Stimulated activated naive B cell treated with anti-CD40 and anti-IgM and Interleukin-4, amounts not matched to agents 10 μg/mL and 1 μg/mL and 100 μg/mL, for 72 hours (primary cell): ENCODE measurements at places on chromosomes 1 and 21.
A peak's percentile ranks its signal among the peaks of the same experiment; 100 is the strongest.

GRCh38 chr21:28283641-28284490, 708.8 kb downstream of the LTN1 start:
- no peaks in the 10 kb centered on the region for H3K36me3 ChIP-seq
- no peak overlapping the region for H3K4me3 ChIP-seq
- H3K27ac ChIP-seq, result no peak overlapping the region
- no peaks in the 10 kb centered on the region for H3K27me3 ChIP-seq

- no peaks in the 10 kb centered on the region for H3K27me3 ChIP-seq
- H3K36me3 ChIP-seq, result no peaks in the 10 kb centered on the region
- no peak for DNase-seq
- no peak overlapping the region for H3K27ac ChIP-seq
- H3K4me3 ChIP-seq, result no peak overlapping the region
Observed at GRCh38 chr1:25517476-25518394, 25.7 kb upstream of the LDLRAP1 start.

- no peaks in the 10 kb centered on the region for H3K36me3 ChIP-seq
- no peaks in the 10 kb centered on the region for H3K27me3 ChIP-seq
- DNase-seq, result no peak
- no peaks in the 10 kb centered on the region for H3K4me1 ChIP-seq
- no peak overlapping the region for H3K4me3 ChIP-seq
Observed at GRCh38 chr1:74690364-74690696, 16.7 kb upstream of the ERICH3 start.

GRCh38 chr1:182175361-182175931, 113.9 kb upstream of the ZNF648 start:
- no peaks in the 10 kb centered on the region for H3K36me3 ChIP-seq
- DNase-seq, result no peak
- H3K4me1 ChIP-seq, result peaks cover 4% of the 10 kb centered on the region
- no peaks in the 10 kb centered on the region for H3K27me3 ChIP-seq
- H3K4me3 ChIP-seq, result no peak overlapping the region

DNA sequence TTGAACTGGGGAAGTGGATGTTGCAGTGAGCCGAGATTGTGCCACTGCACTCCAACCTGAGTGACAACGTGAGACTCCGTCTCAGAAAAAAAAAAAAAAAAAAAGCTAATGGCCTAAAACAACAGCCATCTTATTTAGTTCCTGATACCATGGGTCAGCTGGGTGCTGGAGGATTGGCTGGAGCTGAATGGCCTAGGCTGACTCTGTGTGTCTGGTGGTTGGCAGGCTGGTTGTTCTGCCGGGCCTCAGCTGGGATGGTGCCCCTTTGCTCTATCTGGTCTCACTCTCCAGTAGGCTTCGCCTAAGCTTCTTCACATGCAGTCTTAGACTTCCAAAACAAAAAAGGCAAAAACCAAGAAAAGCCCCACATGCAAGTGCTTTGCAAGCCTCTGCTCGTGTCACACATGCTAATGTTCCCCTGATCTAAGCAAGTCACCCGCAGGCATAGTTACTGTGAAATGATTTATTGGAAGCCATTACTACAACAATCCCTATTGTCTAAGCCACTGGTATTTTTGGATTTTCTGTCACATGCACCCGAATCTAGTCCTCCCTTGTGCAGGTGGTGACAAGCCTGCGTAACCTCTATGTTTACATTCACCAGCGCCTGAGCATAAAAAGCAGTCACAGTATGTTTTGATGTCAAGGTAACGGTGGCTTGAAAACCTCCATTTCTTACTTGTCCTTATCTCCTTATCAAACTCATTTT, 39.6 kb upstream of the KANK4 start:
- no peaks in the 10 kb centered on the region for H3K27me3 ChIP-seq
- H3K27ac ChIP-seq, result no peak overlapping the region
- DNase-seq, result no peak
- no peak overlapping the region for H3K4me3 ChIP-seq
- H3K4me1 ChIP-seq, result peaks cover 5% of the 10 kb centered on the region

DNA sequence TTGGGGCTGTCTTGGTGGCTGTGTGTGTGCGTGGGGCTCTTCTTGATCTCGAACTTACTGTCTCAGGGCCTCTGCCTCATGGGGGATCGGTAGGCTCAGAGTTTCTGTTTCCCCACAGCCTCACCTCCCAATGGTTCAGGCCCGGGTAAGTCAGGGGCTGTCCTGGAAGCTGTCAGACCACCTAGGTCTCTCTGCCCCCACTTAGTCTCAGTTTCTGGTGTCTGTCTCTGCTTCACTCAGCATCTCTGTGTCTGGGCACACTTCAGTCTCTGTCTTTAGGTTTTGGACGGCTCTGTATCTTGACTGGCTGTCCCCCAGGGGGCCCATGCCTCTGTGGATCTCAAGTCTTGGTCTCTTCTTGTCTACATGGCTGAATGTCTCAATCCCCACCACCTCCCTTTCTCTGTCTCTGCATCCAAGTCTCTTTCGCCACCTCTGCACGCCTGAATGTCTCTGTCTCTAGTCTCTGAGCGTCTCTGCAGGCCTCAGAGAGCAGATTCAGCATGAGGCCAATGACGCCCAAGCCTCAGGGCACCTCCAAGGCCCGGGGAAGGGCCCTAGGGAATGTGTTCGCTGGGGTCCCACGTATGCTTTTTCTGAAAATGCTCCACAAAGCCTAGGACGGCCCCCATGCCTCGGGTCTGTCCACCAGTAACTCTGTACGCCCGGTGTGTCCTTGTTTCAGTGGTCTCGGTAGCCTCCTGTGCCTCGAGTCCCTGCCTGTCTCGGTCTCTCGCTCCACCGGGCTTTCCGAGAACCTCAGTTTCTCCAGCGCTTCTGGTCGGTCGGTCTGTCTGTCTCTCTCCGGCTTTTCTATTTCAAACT, 818 bp downstream of the FHL3 start:
- H3K4me1 ChIP-seq, result peaks cover 28% of the 10 kb centered on the region
- H3K4me3 ChIP-seq, result peak overlapping the region; percentile 80
- no peaks in the 10 kb centered on the region for H3K36me3 ChIP-seq
- H3K27ac ChIP-seq, result peak overlapping the region; percentile 49

DNA sequence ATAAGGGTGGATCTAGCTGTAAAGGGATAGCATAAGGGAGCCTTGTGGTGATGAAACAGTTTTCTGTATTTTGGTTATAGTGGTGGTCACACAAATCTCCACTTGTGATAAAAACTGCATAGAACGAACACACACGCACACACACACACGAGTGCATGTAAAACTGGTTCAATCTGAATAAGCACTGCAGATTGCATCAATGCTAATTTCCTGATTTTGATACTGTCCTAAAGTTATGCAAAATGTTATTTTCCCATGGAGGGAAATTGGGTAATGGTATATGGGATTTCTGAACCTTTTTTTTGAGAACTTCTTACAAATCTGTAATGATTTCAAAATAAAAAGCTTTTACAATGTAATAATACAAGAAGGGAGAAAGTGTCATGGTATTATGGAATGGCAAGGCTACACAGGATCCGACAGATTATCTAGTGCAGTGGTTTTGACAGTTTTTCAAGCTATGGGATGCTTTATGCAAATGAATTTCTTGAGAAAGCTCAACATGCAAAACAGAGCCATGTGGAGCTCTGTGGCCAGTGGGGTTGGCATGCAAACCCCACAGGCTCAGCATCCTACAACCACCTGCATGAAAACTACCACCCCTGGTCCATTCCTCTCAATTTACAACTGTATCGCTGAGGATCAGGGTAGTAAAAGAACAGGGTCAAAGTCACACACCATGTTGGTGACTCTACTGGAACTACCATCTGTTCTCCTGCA, 18.8 kb downstream of the SLC41A1 start:
- H3K4me3 ChIP-seq, result peak overlapping the region; percentile 25
- H3K27me3 ChIP-seq, result no peaks in the 10 kb centered on the region
- H3K27ac ChIP-seq, result peak overlapping the region; percentile 70
- H3K4me1 ChIP-seq, result peaks cover 24% of the 10 kb centered on the region
- peaks cover 88% of the 10 kb centered on the region for H3K36me3 ChIP-seq
- no peak for DNase-seq

GRCh38 chr1:177448652-177449357, 278.0 kb downstream of the BRINP2 start:
- no peak overlapping the region for H3K27ac ChIP-seq
- H3K27me3 ChIP-seq, result no peaks in the 10 kb centered on the region
- no peaks in the 10 kb centered on the region for H3K36me3 ChIP-seq
- no peak for DNase-seq
- H3K4me3 ChIP-seq, result no peak overlapping the region

DNA sequence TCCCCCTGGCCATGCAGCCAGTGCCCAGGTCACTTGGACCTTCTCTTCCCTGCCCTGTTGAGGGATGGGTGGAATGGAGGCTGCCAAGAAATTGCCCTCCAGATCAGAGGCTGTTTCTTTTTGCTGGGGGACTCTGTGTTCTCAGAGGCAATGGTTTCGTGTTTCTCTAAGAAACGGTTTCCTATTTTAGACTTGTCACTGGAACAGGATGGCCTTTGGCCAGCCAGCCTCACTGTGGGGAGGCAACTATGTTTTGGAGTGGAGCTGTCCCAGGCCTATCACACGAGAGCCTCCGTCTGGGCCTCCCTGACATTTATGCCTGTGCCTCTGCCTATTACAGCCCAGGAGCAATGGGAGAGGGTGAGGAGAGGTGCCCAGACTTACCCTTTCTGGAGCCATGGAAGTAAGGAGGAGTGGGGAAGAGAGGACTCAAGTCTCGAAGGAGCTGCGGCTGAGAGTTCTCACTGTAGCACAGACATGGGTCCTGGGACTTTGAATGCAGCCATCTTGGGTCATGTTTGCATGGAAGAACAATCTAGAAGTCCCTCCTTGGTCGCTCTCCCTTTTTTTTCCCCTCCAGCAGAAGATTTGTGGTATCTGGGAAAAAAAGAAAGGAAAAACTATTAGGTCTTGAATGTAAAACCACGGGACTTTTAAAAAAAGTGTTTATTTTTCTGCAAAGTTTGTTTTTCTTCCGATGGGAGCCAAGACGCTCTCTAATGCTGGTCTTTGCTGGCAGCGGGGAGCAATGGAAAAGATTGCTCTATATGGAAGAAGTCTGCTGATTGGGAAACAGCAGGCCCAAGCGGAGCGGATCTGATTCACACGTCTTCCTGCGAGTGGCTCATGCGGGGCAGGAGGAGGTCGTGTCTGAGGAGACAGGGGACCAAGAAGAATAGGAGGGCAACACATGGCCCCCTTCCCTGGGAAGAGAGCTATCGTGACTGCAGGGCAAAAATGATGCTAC, 219.2 kb downstream of the FOXD2 start:
- H3K36me3 ChIP-seq, result no peaks in the 10 kb centered on the region
- no peaks in the 10 kb centered on the region for H3K4me1 ChIP-seq
- no peak for DNase-seq
- H3K4me3 ChIP-seq, result no peak overlapping the region
- H3K27me3 ChIP-seq, result peaks cover 22% of the 10 kb centered on the region
- H3K27ac ChIP-seq, result no peak overlapping the region

- DNase-seq, result no peak
- no peaks in the 10 kb centered on the region for H3K27me3 ChIP-seq
- H3K4me1 ChIP-seq, result no peaks in the 10 kb centered on the region
- H3K27ac ChIP-seq, result no peak overlapping the region
Observed at GRCh38 chr1:70714149-70714548, 303.1 kb downstream of the CTH start.

DNA sequence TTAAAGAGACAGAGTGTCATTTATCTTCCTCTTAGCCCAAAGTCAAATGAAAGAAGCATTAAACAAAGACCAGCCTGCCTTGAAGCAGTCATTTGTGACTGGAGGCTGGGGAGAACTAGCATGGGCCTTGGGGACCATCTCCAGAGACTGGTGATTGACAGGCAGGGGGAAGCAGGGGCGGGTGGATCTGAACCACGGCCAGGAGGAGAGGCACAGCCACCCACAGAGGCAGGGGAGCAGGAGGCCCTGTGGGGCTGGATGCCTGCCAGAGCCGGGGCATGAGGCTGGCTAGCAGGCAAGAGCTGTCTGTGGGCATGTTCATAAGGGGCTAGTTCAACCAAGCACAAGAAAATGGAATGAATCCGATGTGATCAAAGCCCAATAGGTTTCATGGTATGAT, 73.9 kb downstream of the PLXNA2 start:
- no peaks in the 10 kb centered on the region for H3K36me3 ChIP-seq
- H3K27ac ChIP-seq, result no peak overlapping the region
- no peak for DNase-seq
- no peaks in the 10 kb centered on the region for H3K4me1 ChIP-seq
- H3K27me3 ChIP-seq, result peaks cover 16% of the 10 kb centered on the region

- peak overlapping the region; percentile 86 for H3K27ac ChIP-seq
- no peak for DNase-seq
- peaks cover 65% of the 10 kb centered on the region for H3K4me1 ChIP-seq
- H3K27me3 ChIP-seq, result no peaks in the 10 kb centered on the region
- H3K36me3 ChIP-seq, result peaks cover 86% of the 10 kb centered on the region
- no peak overlapping the region for H3K4me3 ChIP-seq
Observed at GRCh38 chr1:9728451-9729295, 77.1 kb downstream of the PIK3CD start.

- peaks cover 12% of the 10 kb centered on the region for H3K4me1 ChIP-seq
- H3K4me3 ChIP-seq, result no peak overlapping the region
- H3K36me3 ChIP-seq, result no peaks in the 10 kb centered on the region
Observed at GRCh38 chr1:84701376-84701775, 11.1 kb upstream of the SSX2IP start.

DNA sequence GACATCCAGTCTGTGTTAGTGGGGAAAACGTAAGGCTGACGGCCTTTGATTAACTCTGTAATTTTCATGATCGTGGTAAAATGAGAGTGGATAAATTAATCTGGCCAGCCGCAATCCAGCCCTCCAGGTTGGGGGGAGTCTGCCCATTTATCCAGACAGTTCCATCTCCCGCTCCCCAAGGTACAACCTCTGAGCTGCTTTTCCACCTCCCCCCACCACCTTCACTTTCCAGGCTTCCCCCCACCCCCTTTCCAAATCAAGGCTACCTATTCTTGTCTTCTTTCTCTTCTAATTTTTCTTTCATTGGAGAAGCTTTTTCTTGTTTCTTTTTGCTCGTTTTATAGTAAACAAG, 6.0 kb downstream of the MIER1 start:
- peaks cover 41% of the 10 kb centered on the region for H3K4me1 ChIP-seq
- no peaks in the 10 kb centered on the region for H3K27me3 ChIP-seq
- no peak for DNase-seq
- peak overlapping the region; percentile 95 for H3K27ac ChIP-seq

- H3K27me3 ChIP-seq, result peaks cover 8% of the 10 kb centered on the region
- no peak overlapping the region for H3K4me3 ChIP-seq
- H3K4me1 ChIP-seq, result peaks cover 10% of the 10 kb centered on the region
- DNase-seq, result no peak
Observed at GRCh38 chr1:244220410-244220809, 169.3 kb downstream of the ZBTB18 start.

- H3K27me3 ChIP-seq, result no peaks in the 10 kb centered on the region
- peaks cover 3% of the 10 kb centered on the region for H3K4me1 ChIP-seq
- peaks cover 9% of the 10 kb centered on the region for H3K36me3 ChIP-seq
- no peak for DNase-seq
Observed at GRCh38 chr1:167392200-167392696, 126.1 kb downstream of the CD247 start.

- no peak overlapping the region for H3K27ac ChIP-seq
- DNase-seq, result no peak
- H3K36me3 ChIP-seq, result no peaks in the 10 kb centered on the region
- H3K27me3 ChIP-seq, result no peaks in the 10 kb centered on the region
- no peak overlapping the region for H3K4me3 ChIP-seq
Observed at GRCh38 chr1:215970406-215970805, 403.3 kb downstream of the KCTD3 start.
